ENCODE measurements at places on chromosomes 4 and X.

- no peak for DNase-seq
These were observed 646.0 kb upstream of the PITX2 start for GRCh38 chr4:111268769-111269414.

DNA sequence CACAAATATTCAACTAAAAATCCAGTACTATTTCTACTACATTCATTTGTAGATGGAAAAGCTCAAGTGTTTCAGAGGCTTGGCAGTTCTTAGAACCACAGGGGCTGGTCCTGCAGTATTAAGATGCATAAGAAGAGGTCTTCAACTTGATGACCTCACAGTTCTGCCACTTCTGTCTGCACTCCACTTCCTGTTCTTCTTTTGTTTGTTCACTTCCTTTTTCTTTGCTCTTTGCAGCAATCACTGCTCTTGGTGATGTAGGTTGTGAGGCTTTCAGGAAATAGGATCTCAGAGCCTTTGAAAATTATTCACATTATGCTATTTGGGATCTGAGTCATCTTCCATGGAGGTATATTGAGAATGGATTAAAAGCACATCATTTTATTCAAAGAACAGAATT, 602.0 kb upstream of the CPEB2 start:
- no peak for DNase-seq

DNA sequence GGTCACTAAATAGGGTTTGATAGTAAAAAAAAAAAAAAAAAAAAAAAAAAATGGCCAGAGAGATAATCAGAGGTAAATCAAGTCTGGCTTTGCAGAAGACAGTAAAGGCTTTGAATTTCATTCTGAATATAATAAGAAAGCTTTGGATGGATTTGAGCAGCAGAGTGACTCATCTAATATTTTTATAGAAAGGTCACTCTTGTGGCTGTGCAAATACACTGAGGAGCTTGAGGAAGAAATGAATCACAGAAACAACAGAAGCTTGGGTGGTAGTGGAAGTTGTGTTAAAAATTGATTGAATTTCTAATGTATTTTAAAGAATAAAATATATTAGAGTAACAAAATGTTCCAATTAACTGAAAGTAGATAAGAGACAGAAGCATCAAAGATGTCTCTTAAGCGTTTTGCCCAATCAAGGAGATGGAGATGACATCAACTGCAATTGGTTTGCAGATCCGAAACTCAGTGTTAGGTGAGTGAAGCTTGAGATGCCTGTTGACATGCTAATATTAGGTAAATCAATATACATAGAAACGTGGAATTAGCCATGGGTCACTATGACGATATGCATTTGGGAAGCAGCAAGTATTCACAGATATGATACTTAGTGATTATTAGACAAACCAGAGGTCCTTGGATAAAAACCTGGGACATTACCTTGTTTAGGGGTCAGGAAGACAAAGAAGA, 280.5 kb downstream of the GPM6A start:
- no peak for DNase-seq

DNA sequence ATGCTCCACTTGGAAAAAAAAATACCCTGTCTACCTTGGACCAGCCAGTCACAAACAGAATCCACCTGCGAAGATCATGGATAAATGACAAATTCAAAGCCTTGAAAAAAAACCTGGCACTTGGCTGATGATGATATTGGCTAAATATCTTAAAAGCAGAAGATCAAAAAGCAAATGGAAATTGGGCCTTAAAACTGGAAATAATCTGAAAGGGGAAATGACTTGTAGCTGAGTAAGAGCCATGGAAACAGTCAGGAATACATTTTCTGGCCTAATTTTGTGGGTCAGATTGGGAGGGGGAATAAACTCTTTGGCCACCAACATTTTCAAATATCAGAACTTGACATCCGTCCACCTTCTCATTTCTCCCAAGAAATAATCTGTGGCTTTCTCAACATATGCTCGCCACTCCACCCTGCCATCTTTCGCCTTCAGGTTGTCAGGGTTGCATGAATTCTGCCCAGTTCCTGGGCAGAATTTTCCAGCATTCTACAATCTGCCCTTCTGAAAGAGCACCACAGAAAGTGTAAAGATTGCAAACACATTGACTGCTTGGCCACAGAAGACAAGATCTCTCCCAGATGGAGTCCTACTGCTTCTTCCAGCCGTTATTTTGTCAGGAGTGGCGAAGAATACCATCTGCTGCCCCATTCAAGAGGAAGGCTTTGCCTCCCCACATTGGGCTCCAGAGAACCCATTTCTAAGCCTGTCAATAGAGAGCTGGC, 1.7 kb upstream of the NDP start:
- no peak for DNase-seq

- DNase-seq, result no peak
These were observed 27.7 kb downstream of the PAK3 start for GRCh38 chrX:111123606-111124179.

DNA sequence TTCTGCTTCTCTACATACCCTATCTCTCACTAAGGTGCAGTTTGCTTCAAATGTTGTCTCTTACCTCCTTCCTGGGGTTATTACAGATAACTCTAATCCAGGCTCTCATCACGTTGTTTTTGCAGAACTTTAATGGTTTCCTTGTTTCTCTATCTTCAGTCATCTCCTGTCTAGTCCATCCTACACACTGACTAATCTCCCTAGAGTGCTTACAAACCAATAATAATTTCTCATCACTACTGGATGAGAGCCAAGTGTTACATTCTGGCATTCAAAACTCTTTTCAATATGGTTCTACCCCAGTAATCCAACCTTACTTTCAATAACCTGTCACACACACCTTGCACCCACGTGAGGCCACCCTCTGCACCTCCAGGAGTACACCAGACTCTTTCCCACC, 86.1 kb downstream of the SYNPO2 start:
- DNase-seq, result no peak

GRCh38 chrX:44992775-44993174, 119.8 kb downstream of the KDM6A start:
- DNase-seq, result no peak

DNA sequence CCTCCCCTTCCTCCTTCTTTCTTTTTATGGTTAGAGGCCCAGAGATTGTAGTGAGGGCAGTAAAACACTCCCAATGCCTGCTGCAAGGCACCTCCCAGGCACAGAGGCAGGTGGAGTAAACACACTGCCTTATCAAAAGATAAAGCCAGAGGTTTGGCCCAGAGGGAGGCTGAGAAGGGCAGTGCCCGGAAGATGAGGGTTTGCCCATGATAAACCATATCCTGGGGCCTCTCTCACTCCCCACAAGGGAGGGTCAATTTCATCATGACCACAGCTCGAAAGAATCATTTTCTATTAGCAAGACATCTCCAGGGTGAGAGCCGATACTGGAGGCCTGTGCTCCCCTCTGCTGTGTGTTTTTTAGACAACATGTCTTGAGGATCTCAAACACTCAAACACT, 98.5 kb upstream of the FAM9C start:
- DNase-seq, result no peak

- peak; percentile 11 for DNase-seq
These were observed at the start of gene MGST2 for GRCh38 chr4:139665690-139666529. TSS of gene MGST2 (plus strand) at chr4:139665819. CDS start at chr4:139666020, 201 bp downstream.

DNA sequence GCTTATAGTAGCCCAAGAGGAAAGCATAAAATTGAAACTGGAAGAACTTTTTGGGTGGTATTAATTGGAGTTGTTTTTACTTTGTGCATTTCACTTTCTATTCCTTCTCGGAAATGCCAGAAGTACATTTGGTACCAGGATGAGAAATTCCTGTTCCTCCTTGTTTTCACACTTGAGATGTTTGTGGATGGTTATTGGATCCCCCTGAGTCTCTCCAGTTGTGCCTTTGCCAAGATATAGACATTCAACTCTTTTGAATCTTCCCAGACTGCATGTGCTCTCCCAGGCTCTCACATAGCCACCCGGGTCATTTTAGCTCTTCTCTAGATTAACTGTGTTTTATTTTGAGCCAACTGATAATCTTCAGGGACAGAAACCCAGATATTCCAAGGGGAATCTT, 120.5 kb downstream of the AFF1 start:
- DNase-seq, result no peak

GRCh38 chrX:2965965-2966364, 36.8 kb upstream of the ARSD start:
- DNase-seq, result no peak

GRCh38 chrX:73832319-73832718, 269.3 kb downstream of the CHIC1 start:
- no peak for DNase-seq

GRCh38 chr4:13700021-13700857, 72.7 kb upstream of the BOD1L1 start:
- DNase-seq, result no peak

DNA sequence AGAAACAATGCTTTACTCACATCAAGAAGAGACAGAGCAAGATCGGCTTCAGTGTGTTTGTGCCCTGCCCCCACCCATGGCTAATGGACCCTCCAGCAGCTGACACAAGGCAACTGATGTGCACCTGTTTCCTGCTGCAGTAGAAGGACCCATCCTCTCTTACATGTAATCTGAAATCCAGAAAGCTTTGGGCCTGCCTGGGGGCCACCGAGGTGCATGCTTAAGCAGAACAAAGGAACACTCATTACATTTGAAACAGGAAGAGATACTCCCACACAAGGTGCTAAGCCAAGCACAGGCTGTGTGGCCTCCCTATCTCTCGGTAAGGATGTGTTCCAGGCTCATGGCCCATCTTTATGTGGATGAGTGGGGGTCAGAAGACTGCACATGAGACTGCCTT, 338.0 kb downstream of the SPOCK3 start:
- no peak for DNase-seq

- no peak for DNase-seq
These were observed 178.8 kb downstream of the SNCA start for GRCh38 chr4:89657931-89658700.
